Activated naive CD8-positive, alpha-beta T cell treated with anti-CD3 and anti-CD28 coated beads, Interleukin-2, amount 10 ng/mL, durations not matched to agents 7 days and 5 days (primary cell): ENCODE measurements at places on chromosomes 12 and 14. TPM values are rescaled to one million over a fixed set of nuclear protein-coding genes. Genes with fewer than 3 reads are reported as not detected.

Gene TNS2
- 3.0 TPM for total RNA-seq

Gene BEGAIN
- total RNA-seq, result 2.3 TPM

- DNase-seq, result no peak
These were observed 7.3 kb downstream of the TTC7B start for GRCh38 chr14:90808759-90809529.

- DNase-seq, result no peak
These were observed 12.4 kb upstream of the SNAPC1 start for GRCh38 chr14:61749867-61750266.

Gene NAV3
- total RNA-seq, result not detected
